ENCODE measurements at places on chromosomes 5 and 9.

GRCh38 chr5:30765227-30765626 is 428.3 kb upstream of the CDH6 start:
- DNase-seq: no peak

GRCh38 chr9:95785209-95785608 is 90.3 kb upstream of the ERCC6L2 start:
- DNase-seq: no peak

- DNase-seq: no peak
These were observed 420.6 kb downstream of the MED10 start for GRCh38 chr5:5957737-5958136.

DNA sequence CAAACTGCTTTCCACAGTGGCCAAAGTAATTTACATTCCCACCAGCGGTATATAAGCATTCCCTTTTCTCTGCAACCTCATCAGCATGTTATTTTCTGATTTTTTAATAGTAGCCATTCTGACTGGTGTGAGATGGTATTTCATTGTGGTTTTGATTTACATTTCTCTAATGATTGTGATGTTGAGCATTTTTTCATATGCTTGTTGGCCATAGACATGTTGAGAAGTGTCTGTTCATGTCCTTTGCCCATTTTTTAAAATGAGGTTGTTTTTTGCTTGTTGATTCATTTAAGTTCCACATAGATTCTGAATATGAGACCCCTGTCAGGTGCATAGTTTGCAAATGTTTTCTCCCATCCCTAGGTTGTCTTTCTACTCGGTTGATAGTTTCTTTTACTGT is 254.5 kb upstream of the MPDZ start:
- no peak for DNase-seq

GRCh38 chr5:96823900-96824380 is 16.2 kb upstream of the ERAP1 start:
- DNase-seq: no peak

- DNase-seq: no peak
These were observed 452.3 kb upstream of the RORB start for GRCh38 chr9:74044844-74045243.

DNA sequence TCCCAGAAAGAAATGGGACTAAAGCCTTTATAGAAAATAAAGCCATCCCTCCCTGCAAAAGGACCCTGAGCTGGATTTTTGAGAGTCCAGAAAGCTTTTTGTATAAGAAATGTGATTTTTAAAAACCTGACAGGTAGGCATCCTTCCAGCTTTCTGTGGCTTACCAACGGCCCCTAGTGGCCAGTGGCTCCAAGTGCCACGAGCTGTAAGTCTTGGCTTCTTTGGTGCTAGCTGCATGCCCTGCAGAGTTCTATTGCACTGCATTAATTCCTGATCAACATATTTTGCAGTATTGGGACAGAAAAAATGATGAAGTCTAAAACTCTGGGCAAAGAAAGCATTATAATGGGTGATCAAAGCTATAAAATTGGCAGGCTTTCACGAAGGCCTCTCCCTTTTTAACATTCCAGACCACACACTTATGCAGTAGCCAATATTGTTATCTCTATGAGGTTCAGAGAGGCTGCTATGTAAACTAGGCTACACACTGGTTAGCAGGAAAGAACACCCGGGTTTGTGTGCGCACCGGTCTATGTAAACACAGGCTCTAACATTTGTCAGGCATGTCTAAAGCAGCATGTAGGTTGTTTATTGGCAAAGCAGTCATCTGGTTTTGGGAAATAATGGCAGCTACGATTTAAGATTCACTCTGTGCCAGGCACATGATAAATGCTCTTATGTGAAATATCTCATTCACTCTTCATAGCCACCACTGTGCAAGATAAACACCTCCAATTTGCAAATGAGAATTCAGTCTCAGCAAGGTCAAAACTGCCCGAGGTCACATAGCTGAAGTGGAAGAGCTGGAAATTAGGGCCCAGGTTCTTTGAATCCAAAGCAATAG is 55.2 kb downstream of the NMUR2 start:
- DNase-seq: no peak

DNA sequence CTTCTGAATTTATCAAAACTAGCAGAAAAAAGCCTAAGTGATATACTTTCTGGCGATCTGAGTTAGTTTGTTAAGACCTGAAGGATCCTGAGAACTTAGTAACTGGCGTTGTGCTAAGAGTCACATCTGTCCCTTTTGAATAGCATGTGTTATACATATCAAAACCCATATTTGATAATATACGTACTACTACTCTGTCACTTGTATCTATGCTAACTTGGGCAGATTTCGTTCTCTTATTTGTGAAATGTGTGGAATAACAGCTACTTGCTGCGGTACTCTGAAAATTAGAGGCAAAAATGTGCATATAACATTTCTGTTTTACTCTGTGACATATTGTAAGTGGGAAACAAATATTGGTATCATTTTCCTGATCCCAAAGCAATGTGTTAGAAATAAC is 126.4 kb downstream of the PARP8 start:
- no peak for DNase-seq

DNA sequence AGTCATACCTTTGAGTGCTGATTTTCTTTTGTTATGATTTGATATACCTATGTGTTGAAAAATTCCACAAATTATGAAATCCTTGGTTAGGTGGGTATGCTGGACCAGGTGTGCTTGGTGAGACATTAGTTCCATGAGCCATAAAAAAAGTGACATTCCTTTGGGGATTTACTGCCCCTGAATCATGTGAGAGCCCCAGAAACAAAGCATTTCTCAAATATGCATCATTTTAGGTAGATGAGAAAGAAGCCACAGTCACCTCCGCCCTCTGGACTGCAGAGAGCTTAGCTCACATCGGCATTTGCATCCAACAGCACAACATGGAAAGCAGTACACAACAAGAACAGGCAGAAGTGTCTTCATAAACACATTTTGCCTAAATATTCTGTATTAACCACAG is 55.3 kb downstream of the DAP start:
- DNase-seq: no peak
